Stimulated activated CD4-positive, alpha-beta T cell treated with anti-CD3 and anti-CD28 coated beads, Interleukin-15, amount 100 ng/mL, for 1 hour (primary cell): ENCODE measurements at places on chromosomes 2 and 18.

DNA sequence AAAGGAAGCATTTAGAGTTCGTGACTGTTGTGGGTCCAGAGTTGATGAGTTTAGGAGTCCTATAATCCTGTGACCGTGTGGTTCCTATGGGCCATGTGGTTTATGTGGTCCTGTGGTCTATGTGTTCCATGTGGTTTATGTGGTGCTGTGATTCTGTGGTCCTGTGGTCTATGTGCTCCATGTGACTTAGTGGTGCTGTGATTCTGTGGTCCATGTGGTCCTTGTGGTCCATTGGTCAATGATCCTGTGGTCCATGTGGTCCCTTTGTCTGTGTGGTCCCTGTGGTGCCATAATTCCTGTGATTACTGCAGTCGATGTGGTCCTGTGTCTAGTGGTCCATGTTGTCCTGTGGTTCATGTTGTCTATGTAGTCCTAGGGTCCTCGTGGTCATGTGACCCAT is 167.3 kb downstream of the TMEM18 start:
- DNase-seq, result no peak

GRCh38 chr2:58336416-58336815 is 95.3 kb upstream of the FANCL start:
- DNase-seq, result no peak

DNA sequence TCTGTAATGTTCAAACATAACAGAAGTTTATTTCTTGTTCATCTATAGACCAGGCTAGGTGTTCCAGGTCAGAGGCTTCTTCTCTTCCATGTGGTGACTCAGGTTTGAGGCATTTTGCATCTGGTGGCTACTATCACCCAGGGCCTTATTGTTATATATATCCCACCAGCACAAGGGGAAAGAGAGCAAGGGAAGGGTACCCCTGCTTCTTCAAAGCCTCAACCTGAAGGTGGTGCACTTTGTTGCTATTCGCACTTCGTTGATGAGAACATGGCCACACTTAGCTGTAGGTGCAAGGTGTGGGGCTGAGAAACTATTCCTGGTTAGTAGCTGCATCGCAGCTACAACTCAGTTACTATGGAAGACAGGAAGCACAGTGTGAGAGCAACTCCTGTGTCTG is 27.4 kb upstream of the SLC3A1 start:
- DNase-seq, result no peak

- no peak for DNase-seq
Measured at GRCh38 chr2:66915237-66915636, 480.3 kb downstream of the MEIS1 start.

DNA sequence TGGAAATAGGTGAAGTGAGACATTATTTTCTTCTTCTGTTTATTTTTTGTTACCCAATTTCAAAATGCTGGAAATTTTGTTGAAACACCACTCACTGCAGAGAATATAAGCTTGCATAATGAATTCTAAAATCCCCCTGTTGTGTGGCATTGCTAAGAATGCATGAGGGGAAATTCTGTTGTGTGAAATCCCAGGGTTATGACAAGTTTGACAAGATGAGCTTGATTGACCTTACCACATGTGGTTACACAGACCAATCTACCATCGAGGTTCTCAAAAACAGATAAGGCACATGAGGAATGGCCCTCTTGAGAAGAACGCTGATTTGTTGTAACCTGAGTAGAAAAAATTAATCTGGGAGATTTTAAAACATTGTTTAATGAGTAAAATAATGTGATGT is 261.6 kb upstream of the MMADHC start:
- no peak for DNase-seq
